NCI-H2171 treated with DMSO at 0.1 percent for 48 hours (cell line): ENCODE measurements at places on chromosomes 6 and 20.
A peak's percentile ranks its signal among the peaks of the same experiment; 100 is the strongest.

DNA sequence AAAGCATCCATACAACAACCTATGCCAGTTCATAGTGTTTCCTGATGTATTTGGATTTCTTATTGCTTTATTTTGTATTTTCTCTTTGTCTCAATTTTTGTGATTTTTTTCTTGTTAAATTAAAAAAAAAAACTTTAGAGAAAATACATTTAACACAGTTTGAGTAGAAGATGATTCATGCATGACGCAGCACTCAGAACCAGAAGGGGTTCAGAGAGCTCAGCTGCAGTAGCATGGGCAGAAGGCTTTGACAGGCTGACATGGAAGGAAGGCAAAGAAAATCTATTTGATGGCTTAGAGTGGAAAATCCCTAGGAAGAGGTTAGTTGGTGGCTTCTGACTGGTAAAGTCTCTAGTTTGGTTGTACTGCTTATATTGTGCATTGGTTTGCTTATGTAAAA, 207.2 kb upstream of the STXBP5 start:
- no peak for DNase-seq

GRCh38 chr6:156598855-156599180, 178.4 kb upstream of the ARID1B start:
- no peak for DNase-seq

DNA sequence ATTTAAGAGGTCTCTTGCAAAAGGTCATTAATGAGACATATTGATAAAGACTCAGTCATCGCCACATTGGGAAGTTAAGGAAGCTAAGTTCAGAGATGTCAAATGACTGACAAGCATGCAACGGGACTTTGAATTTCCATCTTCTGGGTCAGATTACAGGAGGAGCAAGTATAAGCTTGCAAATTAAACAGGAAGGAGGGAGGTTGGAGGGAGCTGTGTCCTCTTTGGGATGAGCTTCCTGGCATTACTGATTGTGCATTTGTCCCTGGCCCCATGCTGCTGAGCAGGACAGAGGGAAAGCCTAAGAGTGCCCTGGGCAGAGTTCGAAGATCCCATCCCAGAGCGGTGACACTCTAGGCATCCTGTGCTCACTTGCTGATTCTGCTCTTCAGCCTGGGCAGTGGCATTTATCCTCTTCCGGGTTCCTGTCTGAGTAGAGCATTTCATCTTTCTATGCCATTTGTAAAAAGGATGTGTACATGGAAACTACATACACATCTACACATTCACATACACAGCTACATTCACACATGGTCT, 40.5 kb downstream of the SLC22A1 start:
- no peak for DNase-seq

- DNase-seq = peak; percentile 57
Measured at GRCh38 chr6:16770701-16771569, 9.7 kb upstream of the ATXN1 start.

- no peak for DNase-seq
Measured at GRCh38 chr20:4972506-4973251, 28.6 kb downstream of the SLC23A2 start.

DNA sequence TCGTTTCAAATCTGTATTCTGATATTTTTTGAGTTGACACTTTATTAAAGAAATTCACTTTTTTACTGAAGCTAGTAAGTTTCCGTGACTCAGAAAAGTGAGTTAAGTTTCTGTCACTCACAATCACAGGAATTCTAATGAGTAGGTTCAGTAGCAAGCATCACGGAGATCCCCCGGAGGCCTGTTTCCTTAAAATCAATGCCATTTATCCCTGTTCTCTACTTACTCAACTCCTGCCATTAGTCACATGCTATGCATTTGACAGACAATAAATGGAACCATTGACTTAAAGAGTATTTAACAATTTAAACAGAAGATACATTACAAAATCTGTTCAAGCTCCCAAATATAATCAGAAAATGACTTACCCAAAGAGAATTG, 9.1 kb downstream of the SLC18B1 start:
- DNase-seq = no peak

DNA sequence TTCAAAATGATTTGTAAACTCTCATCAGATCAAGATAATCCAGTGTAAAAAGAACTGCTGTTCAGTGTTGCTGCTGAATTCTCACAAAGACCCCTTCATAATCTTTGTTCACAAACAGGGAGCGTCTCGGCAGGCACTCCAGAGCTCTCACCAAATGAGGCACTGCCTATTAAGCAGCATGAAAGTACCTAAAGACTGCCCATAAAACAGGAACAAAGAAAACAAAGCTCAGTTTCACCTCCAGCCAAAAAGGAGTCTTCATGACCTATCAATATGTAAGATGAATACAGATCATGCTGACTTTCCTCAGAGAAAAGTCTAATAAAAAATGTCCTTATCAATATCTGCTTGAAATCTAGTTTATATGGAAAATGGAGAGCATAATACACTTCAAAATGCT, 41.8 kb downstream of the GPR63 start:
- no peak for DNase-seq

- no peak for DNase-seq
Measured at GRCh38 chr20:52847029-52847660, 125.0 kb upstream of the TSHZ2 start.

- peak; percentile 51 for DNase-seq
Measured at GRCh38 chr6:134746140-134746539, 203.8 kb downstream of the ALDH8A1 start.

- no peak for DNase-seq
Measured at GRCh38 chr6:158408552-158409130, 96.4 kb downstream of the TULP4 start.

DNA sequence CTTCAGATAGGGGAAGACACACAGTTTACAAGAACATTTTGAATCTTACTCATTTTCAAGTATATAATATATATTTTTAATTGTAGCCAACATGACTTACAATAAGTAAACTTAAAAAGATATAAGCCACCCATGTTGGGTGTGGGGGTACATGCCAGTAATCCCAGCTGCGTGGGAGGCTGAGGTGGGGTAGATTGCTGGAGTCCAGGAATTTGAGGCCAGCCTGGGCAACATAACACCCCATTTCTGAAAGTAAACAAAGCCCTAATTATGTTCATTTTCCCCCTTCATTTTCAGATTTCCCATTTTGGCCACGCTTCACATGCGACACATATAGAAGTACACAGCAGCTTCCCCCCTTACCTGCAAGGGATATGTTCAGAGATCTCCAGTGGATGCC, 30.5 kb downstream of the SERPINB6 start:
- no peak for DNase-seq

GRCh38 chr20:35917077-35917476, 37.2 kb downstream of the SCAND1 start:
- DNase-seq = no peak

DNA sequence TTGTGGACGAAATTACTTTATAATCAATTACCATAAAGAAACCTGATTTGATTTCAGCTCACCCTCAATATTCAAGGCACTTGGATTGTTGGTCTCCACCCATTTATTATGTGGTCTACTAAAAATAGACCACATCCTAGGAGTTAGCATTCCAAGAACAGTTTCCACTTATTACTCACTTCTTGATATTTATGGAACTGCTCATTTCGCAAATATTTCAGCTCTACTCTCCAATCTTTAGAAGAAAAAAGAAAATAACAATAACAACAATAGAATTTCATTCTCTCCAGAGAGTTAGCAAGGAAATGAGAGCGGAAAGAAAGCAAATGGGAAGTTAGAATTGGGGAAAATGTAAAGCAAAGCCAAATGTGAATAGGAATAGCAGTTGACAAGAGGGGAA, 26.2 kb upstream of the HDAC2 start:
- DNase-seq = no peak

DNA sequence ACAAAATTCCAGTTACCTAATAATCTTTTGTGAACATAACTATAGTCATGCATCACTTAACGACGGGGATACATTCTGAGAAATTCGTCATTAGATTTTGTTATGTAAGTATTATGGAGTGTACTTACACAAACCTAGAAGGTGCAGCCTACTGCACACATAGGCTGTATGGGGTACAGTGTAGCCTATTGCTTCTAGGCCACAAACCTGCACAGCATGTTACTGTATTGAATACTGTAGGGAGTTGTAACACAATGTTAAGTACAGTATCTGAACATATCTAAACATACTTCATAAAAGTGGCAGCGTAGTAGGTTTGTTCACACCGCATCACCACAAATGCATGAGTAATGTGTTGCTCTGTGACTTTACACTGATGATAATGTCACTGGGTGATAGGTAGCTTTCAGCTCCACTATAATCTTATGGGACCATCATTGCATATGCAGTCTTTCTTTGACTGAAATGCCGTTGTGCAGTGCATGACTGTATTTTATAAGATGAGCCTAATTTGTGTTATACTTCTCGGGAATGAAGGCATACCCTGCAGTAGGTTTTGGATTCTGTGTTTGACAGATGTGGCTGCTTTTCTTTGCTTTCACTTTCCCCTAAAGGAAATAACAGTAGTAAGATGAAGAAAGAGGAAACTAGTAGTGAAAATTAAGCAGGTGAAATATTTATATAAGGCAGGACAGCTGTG, 365.6 kb downstream of the FARS2 start:
- DNase-seq = no peak

DNA sequence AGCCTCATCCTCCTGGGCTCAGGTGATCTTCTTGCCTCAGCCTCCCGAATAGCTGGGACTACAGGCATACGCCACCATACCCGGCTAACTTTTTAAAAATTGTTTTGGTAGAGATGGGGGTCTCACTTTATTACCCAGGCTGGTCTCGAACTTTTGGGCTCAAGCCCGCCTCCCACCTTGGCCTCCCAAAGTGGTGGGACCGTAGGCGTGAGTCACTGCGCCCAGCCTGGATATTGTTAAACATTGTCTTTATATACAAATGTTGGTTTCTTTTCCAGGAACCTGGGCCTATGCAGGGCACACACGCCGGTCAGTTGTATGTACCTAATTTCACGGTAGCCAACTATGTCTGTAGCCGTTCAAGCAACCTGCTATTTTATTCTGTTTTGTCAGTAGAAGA, 60.1 kb downstream of the SYNJ2 start:
- DNase-seq = no peak

GRCh38 chr6:151616091-151616513, 122.3 kb downstream of the CCDC170 start:
- no peak for DNase-seq

DNA sequence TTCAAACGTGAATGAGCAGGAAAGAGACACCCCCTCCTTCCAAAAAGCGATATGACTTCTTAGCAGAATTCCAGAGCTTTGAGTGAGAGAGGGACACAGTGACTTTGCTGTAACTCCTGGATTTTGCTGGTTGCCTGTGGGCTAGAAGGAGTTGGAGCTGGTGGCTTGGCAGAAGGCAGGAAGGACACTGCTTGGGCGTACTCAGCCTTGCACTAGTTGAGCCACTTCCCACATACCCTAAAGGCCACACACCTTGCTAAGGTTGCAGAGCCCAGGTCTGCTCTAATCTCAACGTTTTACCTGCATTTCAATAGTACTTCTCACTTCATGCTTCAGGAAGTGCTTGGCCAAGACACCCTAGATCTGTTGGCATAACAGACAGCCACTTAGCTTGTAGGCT, 30.6 kb downstream of the RAB22A start:
- no peak for DNase-seq

DNA sequence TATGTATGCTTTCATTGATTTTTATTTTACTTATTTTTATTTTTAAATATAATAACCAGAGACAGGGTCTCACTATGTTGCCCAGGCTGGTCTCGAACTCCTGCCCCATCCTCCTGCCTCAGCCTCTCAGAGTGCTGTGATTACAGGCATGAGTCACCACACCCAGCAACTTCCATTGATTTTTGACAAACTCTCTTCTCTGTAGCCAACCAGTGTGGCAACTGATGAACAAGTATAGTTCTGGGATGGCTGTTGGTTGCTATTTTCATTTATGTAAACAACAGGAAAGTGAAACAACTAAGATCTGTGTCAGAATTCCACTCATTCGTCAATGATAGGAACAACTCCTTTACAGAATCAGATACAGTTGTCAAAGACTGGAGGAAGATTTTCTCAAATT, 356.7 kb upstream of the JARID2 start:
- no peak for DNase-seq

DNA sequence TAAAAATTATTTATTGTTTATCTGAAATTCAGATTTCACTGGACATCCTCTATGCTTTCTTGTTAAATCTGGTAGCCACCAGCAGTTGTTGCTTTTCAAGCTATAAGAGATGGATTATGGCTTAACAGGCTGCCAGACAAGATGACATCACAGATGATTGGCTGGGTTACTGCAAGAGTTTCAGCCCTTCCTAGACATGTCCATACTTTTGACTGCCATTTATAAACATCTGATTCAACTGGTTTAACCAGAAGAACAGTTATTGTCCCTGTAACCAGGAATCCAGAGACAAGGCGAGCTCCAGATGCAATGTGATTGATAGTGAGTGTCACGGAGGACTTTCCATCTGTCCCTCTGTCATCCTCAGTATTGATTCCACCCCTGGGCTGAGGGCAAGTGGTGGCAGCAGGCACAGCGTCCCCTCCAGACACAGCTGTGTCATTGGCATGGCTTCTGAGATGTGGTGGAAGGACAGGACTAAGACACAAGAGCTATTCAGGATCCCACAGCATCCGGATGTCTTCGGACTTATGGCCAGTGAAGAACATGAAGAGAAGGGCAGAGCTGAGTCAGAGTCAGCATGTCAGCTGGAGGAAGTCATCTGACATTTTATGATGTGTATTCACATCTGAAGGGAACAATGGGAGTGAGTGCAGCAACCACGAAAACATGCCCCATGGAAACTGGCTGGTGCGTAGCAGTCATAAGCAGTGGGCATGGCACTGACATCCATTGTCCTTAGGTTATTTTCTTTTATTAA, 284.5 kb upstream of the CDYL start:
- no peak for DNase-seq

GRCh38 chr20:4811661-4812181, 90.0 kb downstream of the PRND start:
- DNase-seq = no peak

DNA sequence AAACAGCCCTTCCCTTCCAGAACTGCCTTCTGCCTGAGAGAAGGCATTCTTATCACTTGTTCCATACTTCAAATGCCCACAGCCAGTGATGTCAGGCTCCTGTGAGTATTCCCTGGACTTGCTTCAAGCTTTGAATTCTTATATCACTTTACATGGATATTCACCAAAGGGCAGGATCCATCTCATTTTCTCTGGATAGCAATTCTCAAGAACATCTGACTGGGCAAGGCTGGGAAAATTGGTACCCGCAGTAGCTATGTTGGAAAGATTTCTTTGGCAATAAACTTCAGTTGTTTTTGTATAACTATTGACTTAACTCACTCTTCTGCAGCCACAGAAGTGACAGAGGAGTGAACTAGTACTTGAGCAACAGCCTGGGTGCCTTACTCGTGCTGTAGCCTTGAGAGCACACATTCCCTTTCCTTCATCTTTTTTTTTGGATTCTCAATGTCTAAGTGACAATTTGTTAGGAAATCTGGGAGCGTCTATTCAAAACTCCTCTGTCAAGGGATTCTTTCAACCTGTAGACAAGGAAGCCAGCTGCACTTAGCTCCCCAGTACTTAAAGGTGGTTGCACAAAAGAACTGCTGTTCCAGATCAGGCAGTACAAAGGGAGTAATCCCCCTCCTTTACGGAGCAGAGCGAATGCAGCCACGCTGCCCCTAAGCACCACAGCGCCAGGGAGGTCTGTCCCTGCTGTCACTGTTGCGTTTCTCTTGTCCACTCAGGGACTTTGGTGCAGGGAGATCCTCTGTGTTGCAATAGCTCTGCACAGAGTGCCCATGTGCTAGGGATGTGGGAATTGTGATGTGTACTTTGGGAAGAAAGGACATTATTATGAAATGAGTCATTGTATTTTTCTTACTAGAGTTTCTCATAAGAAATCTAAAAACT, 69.6 kb downstream of the JAG1 start:
- no peak for DNase-seq

- peak; percentile 78 for DNase-seq
Measured at GRCh38 chr6:40755046-40755681, 168.0 kb upstream of the LRFN2 start.
